ENCODE measurements at places on chromosomes 5 and 9. TPM values are rescaled to one million over a fixed set of nuclear protein-coding genes. Genes with fewer than 3 reads are reported as not detected.

The OSMR gene
- 145 TPM for total RNA-seq

The NSG2 gene
- not detected for total RNA-seq

The C5orf52 gene
- not detected for total RNA-seq

The SPATA6L gene
- total RNA-seq = 1.8 TPM

The NEURL1B gene
- total RNA-seq = 6.1 TPM

The CBY3 gene
- not detected for total RNA-seq

The GRXCR2 gene
- not detected for total RNA-seq

The PCDHAC2 gene
- 0.22 TPM for total RNA-seq

The FOXI1 gene
- total RNA-seq = not detected

The CD74 gene
- 2.0 TPM for total RNA-seq

The SUSD3 gene
- 7.2 TPM for total RNA-seq

The PCDHGA6 gene
- total RNA-seq = 7.8 TPM

The PDE8B gene
- 0.11 TPM for total RNA-seq

The CAMK2A gene
- total RNA-seq = 0.86 TPM

The F12 gene
- total RNA-seq = 0.26 TPM

The GLRA1 gene
- not detected for total RNA-seq

The KDM3B gene
- total RNA-seq = 55.7 TPM

The SPAAR gene
- 0.26 TPM for total RNA-seq

The MEGF10 gene
- total RNA-seq = 0.78 TPM

The LHX3 gene
- total RNA-seq = not detected
